Kidney tubule cell (primary cell): ENCODE measurements at places on chromosomes 16 and 17.

DNA sequence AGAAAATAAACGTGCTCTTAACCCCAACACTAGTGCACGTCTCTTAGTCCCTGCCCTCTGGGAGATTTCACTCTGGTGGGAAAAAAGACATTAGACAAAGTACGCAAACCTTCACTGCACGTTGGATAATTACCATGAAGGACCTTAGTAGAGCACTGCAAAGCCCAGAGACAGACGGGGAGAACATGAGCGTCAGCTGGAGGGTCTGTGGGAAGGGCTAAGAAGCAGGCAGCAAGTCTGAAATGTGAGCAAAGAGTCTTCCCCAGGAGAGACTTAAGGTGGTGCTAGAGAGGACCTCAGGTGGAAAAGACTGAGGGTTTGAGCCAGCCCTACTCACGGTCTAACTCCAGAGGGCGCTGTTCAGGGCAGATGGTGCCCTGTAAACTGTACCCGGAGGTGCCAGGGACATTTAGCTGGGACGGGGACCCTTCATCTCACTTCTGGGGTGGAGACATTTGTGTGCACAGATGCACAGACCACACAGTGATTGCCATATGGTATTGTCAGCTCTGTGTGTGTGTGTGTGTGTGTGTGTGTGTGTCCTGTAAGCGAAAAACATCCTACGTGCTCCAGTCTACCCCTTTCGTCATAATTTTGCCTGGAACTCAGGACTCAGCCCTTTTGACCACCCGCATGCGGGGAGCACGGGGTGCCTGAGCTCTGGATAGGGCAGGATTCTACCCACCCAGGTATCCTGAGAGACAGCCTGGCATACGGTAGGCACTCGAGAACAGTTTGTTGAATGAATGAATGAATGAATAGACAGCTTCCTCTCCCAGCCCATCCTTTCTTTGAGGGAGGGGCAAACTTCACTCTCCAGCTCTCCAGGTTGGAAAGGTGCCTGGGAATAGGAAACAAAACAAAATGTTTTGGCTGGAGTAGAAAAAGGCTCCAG, 10.1 kb upstream of the STAC2 start:
- DNase-seq = peak; percentile 71

DNA sequence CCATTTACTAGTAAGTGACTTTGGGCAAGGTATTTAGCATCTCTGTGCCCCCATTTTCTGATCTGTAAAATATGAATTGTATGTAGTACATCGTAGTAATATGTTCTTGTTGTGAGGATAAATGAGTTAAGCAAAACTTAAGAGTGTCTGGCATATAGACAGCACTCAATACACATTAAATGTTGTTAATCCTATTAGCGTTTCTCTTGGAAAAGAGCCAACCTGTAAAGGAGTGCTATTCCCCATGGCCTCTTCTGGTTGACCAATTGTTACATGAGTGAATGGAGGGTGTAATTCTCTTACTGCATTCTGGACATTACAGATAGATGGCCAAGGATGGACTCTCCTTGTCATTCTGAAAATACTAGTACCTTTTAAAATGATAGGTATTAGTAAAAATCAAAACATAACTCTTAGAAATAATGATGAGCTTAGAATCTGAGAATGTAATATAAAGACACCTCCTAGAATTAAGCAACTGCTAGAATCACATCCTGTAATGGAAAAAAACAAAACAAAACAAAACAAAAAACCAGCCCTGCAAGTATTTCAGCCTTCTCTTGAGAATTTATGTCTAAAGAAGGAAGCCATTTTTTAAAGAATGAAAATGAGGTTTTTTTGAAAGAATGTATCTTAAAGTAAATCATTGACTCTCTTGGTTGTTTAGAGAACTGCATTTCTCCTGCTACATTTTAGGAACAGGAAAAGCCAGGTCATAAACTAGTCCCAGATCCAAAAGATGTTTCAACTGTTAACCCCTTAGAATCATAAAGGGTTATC, 30.5 kb downstream of the IQCK start:
- DNase-seq = no peak

GRCh38 chr17:59754552-59754951, 47.1 kb downstream of the VMP1 start:
- DNase-seq = peak; percentile 99

- no peak for DNase-seq
These were observed 211.5 kb upstream of the TNRC6C start for GRCh38 chr17:77746896-77747554.

GRCh38 chr16:56269811-56270684, 78.8 kb downstream of the GNAO1 start:
- peak; percentile 56 for DNase-seq

DNA sequence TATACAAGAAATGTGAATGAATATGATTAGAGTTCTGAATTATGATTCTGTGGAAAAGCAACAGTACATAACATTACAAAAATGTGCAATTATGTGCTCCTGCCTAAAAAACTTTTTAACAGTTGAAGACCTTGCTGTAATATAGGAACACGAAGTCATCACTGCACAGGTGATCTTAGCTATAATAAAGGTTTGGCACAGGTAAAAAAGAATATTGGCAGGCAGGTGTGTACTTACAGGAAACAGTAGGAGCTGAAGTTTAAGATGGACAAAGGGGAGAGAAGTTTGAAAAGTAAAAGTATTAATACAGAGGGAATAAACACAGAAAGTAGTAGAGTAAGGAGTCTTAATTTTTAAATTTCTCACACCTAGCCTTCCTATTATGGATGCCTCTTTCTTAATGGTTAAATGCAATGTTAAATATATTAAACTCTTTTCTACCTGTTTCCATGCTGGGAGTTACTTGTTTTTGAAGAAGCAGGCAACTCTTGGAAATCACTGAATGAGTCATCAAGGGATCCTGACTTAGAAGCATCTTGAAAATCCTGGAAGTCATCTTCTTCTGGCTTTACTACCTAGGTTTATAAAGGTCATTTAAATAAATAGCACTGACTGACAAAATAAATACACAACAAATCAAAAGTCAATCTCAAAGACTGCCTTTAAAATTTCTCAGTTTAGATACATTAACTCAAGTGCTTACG, 40.7 kb downstream of the SYNRG start:
- DNase-seq = no peak

- DNase-seq = no peak
These were observed 325.8 kb downstream of the ABCC12 start for GRCh38 chr16:47829850-47830600.

GRCh38 chr17:73640691-73641090, 3.6 kb downstream of the SDK2 start:
- DNase-seq = no peak

GRCh38 chr17:80272366-80272765, 11.7 kb downstream of the RNF213 start:
- DNase-seq = no peak

- no peak for DNase-seq
These were observed 319.8 kb downstream of the SEC14L1 start for GRCh38 chr17:77460514-77461046.

DNA sequence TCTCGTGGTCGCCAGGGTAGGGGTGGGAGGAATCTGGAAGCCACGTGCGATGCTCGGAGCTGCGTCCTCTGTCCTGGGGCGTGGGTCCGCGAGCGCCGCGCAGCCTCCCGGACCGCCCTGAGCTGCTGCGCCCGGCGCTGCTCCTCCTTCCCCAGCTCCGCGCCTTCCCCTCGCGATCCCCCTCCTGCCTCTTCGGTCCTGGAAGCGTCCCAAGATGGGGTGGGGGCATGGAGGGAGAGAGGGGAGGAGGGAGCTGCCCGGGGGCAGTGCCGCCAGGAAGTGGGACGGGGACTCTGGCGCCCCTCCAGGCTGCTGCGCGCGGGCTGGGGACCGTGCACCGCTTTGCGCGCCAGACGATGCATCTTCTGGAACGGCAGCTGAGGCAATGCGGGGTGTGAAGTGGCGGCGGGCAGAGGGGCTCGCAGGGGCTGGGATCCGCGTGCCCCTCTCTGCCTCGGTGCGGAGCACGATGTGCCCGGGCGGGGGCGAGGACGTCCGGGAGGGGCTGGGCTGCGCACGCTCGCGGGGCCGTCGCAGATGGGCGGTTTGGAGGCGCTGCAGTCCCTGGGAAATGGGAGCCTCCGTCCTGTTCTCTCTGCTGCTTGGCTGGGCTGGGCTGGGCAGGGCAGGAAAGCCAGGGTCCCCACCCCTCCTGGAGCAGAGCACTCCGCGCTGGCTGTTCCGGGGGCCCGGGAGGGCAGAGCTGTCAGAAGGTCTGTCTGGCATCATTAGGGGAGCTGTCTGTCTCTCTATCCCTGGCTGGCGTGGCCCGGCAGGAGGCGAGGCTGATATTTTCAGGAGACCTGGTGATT, 388.0 kb downstream of the SEC14L1 start:
- DNase-seq = no peak

DNA sequence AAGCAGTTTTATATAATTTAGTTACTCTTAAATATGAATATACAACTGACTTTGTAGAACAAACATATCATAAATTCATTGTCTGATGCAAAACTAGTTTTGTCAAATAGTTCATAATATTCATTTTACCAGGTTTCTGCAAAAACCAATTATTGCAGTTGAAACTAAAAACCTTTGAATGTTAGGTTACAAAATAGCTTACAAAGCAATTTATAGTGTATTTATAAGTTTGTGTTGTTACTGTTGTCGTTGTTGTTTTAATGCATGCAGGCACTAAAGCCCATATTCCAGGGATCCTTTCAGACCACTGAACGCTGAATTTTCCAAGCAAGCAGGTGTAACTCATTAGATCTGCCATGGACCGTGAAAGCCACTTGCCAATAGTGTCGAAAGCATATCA, 427.6 kb downstream of the ZFHX3 start:
- DNase-seq = no peak

DNA sequence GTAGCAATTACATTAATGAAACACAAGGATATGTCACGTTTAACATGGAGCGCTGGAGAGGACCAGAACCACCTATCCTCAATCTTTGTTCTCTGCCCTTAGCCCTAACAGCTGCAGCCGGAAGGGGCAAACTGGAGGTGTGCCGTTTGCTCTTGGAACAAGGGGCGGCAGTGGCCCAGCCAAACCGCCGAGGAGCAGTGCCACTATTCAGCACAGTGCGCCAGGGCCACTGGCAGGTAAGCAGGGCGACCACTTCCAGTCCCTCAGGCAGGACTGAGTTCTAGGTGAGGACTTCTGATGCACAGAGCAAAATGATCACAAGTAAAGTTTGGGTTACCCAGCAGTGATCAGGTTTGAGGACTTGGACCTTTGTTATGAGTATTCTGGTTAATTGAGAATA, 41.1 kb downstream of the CYB561 start:
- no peak for DNase-seq

DNA sequence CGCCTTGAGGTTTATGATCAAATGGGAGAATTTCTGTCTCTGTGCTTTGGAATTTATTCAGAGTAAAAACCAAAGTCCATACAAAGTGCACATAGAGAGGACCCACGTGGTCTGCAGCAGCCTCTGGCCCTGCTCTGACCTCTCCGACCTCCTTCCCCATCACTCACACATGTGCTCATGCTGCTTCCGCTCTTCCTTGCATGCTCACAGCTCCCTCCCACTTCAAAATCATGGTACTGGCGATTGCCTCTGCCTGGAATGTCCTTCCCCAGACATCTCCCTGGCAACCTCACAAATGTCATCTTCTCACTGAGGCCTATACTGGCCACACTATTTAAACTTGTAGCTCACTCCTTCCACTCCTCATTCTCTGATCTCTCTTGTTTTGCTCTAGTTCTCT, 418.0 kb downstream of the CA10 start:
- DNase-seq = no peak

DNA sequence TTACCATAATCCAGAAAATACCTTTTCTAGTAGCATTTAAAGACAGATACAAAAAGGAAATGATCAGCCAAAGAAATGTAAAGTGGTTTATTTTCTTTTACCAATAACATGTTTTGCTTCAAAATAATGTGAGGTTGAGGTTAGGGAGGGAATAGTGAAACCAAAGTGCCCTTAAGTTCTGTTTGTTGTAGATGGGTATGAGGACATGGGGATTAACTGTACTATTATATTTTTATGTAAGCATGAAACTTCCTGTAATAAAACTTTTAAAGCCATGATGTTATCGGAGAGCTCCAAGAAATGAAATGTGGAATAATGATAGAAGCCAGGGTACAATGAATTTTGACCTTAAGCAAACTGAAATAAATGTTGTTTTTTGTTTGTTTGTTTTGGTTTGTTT, 9.9 kb downstream of the C16orf46 start:
- DNase-seq = no peak

GRCh38 chr16:68362262-68362913, 51.6 kb downstream of the PRMT7 start:
- no peak for DNase-seq

DNA sequence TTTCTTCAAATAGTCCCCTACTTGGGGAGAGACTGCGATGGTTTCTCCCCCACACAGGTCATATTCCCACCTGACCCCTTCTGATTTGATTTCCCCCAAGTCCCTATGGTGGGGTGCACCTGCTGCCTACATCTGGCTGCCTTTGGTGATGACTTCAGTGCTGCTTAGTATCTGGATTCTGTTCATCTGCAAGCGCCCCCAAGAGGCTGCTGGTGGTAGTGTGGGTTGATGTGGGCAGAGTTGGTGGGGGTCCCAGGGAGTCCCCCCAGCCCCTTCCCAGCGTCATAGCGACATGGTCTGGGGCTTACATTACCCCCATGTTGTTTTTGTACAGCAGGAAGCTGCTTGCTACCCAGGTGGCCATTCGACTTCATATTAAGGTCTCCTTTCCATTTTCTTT, 99.2 kb downstream of the NTN1 start:
- DNase-seq = no peak

DNA sequence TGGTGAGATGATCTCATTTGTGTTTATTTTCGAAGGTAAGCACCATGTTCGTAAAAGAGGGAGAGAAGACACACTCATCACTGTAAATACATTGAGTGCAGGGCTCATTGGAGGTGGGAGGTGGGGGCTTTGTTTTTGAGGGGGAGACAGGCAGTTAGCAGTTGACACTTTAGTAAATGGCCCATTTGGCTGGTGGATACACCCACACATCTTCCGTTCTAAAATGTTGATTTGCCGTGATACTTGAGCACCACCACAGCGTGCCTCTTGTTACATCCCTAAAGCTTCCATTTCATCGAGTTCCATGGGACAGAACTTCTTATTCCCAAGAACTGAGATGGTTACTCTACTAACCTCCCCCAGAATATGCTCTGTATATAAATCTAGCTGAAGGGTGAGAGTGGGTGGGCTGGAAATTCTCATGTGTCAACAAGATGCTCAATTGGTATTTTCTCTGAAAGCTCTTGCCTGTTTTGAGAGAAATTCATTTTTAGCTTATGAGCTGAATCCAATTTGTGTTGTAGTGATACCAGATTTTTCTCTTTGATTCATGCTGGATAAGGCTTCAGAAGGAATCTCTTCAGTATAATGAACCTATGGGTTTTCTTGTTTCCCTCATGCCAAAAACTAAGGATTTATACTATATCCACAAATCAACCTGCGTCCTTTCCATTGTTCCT, 314.3 kb downstream of the RBFOX1 start:
- DNase-seq = no peak

GRCh38 chr16:50038756-50039529, 13.9 kb downstream of the CNEP1R1 start:
- no peak for DNase-seq

GRCh38 chr16:46836534-46837530, 5.9 kb upstream of the C16orf87 start:
- DNase-seq = no peak

- DNase-seq = no peak
These were observed 39.7 kb upstream of the MEAK7 start for GRCh38 chr16:84544031-84544773.
